GM13977 (cell line): ENCODE measurements at places on chromosomes 7 and 10.

DNA sequence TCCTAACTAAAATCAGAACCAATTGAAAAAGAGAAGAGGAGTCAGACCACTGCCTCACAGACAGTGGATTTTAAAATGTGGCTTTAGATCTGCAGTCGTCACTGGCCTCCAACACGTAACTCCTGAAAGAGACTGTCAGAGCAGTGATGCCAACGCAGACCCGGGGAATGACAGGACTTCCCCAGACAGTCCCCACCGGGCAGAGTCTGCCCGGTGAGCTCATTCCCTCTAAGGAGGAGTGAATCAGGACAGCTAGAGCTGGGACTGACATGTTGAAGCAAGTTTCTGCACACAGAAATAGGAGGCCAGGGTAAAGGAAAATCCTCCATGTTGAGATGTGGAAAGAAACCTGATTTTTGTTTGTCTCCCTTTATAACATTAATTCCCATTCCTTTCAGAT, 105.0 kb downstream of the TES start:
- DNase-seq: no peak

GRCh38 chr7:16345979-16346958, 75.1 kb downstream of the CRPPA start:
- no peak for DNase-seq

- DNase-seq: no peak
These were observed 926.1 kb upstream of the SORCS1 start for GRCh38 chr10:108090476-108091215.

GRCh38 chr7:959271-959670, 4.8 kb upstream of the ADAP1 start:
- no peak for DNase-seq

GRCh38 chr7:121914676-121915279, 41.8 kb downstream of the PTPRZ1 start:
- no peak for DNase-seq

DNA sequence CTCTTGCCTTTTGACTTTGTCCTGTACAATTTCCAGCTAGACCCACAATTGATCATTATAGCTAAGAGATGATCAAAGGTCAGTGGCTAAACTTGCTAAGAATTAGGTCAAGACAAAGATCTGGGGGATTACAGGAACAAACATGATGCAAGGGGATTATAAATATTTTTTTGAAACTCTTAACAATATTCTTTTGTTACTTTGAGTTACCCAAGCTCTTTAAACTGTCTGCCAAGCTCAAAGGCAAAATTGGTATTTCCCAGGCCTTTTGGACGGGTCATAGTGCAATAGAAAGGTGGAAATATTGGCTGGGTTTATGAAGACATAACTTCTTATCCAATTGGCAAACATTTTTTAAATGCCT, 23.4 kb downstream of the TBXAS1 start:
- DNase-seq: no peak

DNA sequence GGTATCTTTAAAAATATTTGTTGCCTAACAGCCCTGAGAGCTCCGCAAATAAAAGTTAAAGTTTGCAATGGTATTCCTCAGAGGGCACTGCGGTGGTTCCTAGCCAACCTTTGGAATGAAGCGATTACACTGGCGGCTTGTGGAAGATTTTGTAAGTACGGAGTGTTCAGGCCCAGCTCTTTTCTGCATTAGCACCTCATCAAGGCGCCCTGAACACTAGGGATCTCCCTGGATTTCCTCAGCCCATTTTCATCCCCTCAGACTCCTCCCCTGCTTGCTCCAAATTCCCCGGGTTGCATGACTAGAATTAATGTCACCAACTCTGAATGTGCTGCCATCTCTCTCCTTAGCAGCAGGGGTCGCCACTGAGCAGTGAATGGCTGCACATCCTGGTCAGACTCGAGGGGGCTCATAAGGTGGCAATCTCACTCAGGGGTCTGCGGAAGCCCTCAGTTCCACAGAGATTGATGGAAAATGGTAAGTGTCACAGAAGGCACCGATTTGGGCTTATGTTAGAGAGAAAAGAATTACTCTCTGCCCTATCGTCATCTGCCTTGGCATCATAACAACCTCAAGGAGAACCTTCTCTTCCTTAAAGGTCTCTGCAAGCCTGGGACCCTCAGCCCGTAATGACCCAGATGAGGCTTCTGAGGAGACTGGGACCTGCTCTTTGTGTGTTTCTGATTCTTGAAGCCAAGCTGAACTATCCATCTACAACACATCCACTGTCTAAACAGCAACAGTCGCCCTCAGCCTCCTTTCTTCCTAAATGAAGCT, 262.8 kb upstream of the AOAH start:
- peak; percentile 65 for DNase-seq

DNA sequence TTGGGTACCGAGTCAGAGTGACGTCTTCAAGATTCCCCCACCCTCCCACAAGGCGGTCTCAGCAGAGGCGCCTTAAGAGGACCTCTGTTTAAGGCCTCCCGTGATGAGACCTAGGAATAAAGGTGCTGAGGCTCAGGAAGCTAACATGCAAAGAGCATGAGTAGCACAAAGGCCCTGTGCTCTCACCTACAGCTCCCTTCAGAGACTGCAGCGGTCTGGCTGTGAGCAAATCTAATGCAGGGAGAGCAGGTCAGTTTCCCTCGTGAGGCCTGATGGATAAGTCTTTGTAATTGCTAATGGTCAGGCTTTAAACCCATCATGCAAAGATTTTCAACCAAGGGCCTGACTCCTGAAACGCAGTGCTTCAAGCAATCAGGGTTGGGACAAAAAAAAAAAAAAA, 909.3 kb upstream of the GHITM start:
- no peak for DNase-seq

- no peak for DNase-seq
These were observed 126.7 kb downstream of the CPEB3 start for GRCh38 chr10:92164036-92164696.
